ENCODE measurements at places on chromosomes 2 and 18.

DNA sequence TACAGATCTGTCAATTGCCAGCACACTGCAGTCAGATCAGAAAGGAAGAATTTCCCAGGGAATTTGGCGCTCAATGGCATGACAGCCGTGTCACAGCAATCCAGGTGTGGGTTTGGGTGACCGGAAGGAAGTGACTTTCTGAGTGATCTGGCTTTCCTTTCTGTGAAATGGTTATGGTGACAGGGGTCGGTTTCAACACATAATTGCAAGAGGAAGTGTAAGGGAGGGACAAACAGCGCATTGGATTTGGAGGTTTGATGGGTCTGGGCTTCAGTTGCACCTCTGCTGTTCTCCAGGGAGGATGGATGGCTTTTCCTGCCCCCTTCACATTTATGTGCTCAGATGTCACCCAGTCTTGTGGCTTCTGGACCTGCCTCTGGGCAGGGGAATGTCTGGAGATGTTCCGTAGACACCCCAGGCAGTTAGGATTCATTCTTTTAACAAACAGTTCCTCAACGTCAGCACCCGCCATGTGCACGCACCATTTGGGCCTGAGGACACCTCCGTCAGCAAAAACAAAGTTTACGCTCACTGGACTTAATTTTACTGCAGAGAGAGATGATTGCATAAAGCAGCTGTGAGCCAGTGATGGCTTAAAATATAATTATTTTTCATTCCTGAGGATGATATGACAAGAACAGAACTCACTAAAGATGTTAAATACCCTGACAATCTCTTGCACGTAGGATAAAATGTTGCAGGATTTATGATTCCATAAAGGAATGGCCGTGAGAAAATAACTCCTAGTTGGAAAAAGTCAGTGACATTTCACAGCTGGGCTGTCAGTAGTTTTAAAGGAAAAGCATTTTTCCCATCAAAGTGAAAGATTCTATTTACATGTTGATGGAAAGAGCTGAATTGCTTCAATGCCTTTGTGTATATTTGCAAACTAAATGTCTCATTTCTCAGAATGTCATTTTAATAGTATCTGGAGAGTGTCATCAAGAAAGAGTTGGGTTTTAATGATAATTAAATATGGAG lies 36.9 kb downstream of the MBP start:
- no peak for DNase-seq

DNA sequence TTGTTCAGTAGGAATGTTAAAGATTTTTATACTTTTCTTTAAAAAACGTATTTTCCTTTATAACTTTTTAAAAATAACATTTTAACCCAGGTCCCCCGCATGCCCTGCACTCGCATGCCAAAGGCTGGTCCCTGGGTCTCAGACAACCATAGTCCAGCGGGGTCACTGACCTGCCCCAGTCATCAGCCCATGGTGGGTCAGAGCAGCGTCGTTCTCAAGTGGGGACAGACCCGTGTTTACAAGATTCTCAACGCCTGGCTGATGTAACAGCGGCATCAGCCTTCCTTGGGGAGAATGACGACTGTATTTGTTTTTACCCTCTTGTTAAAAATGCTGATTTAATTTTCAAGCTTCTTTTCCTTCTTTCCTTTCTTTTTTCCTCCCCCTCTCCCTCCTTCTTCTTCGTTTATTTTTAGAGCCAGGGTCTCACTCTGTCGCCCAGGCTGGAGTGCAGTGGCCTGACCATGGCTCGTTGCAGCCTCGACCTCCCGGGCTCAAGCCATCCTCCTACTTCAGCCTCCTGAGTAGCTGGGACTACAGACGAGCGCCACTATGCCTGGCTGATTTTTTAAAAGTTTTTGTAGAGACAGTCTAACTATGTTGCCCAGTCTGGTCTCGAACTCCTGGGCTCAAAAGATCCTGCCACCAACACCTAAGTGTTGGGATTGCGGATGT lies 1.0 kb upstream of the EFHD1 start:
- no peak for DNase-seq

- no peak for DNase-seq
Measured at GRCh38 chr2:84451579-84451978, 7.5 kb downstream of the SUCLG1 start.

GRCh38 chr2:64249426-64249825 lies 105.2 kb upstream of the PELI1 start:
- no peak for DNase-seq

DNA sequence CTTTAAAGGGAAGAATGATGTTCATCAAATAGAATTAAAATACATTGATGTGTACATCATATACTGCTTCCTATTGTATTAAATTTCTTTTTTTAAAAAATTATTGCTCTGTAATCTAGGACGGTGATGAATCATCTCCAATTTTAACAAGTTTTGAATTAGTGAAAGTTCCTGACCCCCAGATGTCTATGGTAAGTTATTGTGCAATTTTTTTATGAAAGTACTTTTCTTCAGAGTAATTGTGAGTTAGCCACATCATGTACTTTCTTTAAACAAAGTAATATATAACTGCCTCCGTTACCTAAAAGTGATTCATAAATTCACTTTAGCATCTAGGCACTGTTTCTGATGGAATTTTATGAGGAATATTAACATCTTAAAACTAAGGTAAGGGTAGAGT lies 38.1 kb downstream of the PIK3C3 start:
- no peak for DNase-seq

DNA sequence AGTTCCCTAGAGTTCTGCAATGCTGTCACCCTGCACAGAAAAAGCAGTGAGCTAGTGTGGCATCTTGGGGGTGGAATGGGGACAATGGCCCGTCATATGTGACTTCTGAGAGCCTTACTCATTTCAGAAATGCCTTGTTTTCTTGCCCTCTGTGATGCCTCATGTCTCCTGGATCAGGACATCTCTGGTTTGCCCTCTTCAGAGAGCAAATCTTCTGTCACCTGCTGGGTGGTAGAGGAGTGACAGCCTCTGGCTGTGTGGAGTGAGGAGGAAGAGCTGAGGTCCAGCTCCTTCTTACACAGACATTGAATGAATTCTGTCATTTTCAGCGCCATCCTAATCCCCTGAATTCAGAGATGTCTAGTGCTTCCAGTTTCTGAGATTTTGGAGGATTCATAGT lies 55.6 kb upstream of the PHLPP1 start:
- DNase-seq, result no peak

DNA sequence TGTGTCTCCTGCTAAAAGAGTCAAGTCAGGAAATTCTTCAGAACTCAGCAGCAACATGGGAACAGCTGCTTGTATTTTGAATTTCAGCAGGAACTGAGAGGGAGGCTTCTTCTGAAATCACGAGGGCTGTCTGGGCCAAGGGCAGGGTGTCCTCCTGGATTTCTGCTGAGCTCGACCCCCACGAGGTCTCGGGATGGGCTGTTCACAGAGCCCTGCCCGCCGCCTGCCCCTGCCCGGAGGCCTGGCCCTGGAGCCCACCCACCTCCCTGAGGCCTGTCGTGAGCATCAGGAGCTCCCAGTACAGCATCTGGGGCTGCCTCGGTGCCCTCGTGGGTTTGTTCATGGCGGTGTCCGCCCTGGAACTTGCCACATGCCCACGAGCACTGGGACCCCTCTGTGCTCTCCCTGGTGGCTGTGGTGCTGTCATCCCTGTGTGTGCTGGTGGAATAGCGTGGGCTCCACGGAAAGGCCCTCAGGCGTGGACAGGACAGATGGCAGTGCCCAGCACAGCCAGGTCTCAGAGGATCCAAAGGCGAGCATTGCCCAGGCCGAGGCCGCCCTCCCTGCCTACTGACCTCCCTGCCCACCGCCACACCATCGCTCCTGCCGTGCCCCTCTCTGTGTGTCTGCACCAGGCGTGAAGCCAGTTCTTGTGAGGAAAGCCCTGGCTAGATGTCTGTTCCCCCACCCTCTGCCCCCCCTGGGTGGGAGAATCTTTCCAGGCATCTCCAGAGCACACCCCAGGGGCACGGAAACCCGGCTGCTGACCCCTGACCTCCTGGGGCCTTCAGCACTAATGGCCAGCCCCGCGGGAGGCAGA lies 25.9 kb downstream of the RAMP1 start:
- no peak for DNase-seq

DNA sequence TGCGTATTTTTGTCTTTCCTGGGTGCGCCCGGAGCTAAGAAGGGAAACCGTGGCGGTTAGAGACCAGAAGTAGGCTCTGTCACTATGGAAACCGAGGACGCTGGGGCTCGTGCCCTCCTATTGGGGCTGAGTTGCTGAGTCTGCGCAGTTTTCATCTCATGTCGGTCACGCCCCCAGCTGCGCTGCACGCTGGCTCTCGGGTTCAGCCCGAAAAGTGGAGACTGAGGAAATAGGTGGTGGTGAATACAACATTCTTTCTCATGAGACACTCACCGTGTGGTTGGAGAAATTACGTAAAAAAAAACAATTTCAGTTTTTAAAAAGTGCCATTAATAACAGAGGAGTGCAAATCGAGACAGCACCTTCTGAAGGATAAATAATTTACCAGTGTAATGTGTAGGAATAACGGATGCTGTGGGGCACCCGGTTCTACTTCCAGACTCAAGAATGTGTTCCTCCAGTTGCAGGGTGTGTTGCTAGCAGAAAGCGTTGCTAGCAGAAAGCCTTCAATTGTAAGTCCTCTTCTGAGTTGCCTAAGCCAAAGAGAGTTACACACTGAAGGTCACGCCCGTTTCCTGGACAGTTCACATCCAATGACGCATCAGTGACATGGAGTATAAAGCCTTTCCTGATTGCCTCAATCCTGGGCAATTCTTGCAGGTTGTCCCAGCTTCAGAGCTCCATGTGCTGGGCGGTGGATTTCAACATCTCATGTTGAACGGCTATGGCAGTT lies 20.4 kb upstream of the CXXC1 start:
- peak; percentile 88 for DNase-seq

GRCh38 chr2:109452318-109453305 lies 161.2 kb downstream of the SEPTIN10 start:
- DNase-seq, result no peak

- DNase-seq, result no peak
Measured at GRCh38 chr2:63665846-63666475, 77.2 kb downstream of the MDH1 start.

DNA sequence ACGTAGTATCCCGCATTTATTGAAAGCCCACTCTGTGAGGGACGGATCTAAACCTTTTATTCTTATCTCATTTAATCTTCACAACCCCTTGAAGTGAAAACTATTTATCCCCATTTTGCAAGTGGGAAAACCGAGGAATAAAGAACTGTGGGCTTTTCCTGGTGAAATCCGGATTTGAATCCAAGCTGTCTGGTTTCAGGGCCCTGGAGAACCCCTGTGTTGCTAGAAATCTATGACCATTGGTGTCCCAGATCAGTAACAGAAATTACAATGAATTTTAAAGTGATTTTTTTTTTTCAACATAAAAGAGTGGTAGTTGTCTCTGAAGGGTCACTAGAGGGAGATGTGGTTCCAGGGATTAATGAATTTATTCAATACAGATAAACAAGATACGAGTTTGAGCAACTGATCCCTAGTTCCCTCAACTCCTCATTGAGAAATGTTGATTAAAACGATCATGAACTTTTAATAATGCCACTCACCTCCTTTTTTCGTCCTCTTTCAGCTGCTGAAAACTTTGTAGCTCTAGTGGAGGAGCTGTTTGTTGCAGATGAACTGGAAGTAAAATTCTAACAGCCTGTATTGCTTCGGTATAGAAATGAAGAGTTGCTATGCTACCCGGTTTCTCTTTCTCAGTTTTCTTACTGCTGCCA lies 940 bp downstream of the XRCC5 start:
- DNase-seq, result no peak

DNA sequence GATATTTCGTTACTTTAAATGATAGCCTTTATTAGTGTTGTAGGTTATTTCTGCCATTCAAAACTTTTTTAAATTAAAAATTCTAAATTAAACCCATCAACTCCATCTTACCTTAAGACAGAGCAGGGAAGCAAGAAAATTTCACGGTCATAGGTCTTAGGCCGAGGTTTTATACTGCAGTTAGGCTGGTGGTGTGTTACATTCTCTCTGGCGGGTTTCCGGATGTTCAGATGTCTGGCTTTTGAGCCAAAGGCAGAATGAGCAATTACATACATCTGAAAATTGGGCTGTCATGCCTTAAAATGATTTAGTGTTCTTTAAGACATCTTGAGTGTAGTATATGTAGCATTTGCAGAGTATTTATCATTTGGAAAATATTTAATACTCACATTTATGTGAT lies 27.9 kb downstream of the GLS start:
- DNase-seq, result no peak

DNA sequence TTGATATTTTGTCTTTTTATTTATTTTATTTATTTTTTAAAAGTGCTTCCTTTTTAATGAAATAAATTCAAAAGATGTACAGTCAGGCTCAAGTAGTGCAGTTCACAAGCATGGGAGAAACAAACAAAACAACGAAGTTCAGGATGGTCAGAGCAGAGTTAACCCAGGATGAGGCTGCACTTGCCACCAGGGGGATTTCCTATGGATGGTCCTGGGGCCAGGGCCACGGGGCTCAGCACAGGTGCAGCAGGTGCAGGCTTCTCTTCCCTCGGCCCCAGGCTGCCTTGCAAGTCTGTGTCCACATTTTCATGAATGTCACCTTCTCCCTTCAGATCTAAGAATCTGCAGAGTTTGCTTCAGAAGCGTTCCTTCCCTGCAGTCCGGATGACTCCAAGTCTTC lies 76.5 kb downstream of the CDCA7 start:
- DNase-seq, result no peak

DNA sequence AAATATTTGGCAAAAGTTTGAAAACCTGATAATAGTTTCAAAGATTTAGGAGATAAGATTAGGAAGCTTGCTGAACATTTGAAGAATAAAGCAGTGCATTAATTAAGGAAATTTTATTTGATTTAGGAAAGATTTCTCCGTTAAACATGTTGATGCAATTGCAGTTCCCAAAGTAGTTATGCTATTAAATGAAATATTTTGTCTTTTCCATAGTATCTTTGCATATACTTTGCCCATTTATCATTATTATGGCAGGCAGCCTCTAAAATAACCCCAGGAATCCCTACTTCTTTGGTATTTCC lies 136.5 kb downstream of the MREG start:
- no peak for DNase-seq

- no peak for DNase-seq
Measured at GRCh38 chr2:132374551-132374950, 42.1 kb upstream of the GPR39 start.

- DNase-seq, result no peak
Measured at GRCh38 chr2:238152771-238153688, 5.7 kb upstream of the ERFE start.
